ENCODE measurements at places on chromosomes 11 and 22. TPM values are rescaled to one million over a fixed set of nuclear protein-coding genes. Genes with fewer than 3 reads are reported as not detected.

The AMOTL1 gene
- total RNA-seq: 92.2 TPM

The MRGPRX3 gene
- 0.21 TPM for total RNA-seq

The DBX1 gene
- total RNA-seq: not detected

The CRY2 gene
- 6.5 TPM for total RNA-seq

The OR52B2 gene
- total RNA-seq: not detected

The ART5 gene
- not detected for total RNA-seq

The TMPRSS5 gene
- not detected for total RNA-seq

Measured in airway epithelial cell (primary cell).